H4 (cell line): ENCODE measurements at places on chromosomes 2 and 18. TPM values are rescaled to one million over a fixed set of nuclear protein-coding genes. Genes with fewer than 3 reads are reported as not detected.

POTEE gene
- total RNA-seq, result 0.31 and 1.6 TPM in 2 replicates

GRCh38 chr18:8303151-8303755 is 306.0 kb upstream of the RAB12 start:
- DNase-seq, result no peak

- DNase-seq, result no peak
Observed at GRCh38 chr2:239943571-239943970, 81.6 kb downstream of the NDUFA10 start.

DAW1 gene
- not detected in 2 replicates for total RNA-seq

DNA sequence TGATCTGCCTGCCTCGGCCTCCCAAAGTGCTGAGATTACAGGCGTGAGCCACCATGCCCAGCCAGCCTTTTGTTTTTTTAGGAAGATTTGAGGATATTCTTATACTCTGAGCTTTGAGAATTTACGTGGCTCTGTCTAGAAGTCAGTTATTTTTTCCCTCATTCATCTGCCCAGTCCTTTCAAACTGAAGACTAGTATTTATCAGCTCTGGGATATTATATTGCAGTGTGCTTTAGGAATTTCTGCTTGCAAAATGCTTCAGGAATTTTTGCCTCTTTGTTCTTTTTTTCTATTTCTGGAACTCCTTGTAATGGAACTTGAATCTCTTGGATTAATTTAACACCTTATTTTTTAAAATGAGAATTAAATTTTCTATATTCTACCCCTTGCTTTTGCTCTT is 22.6 kb downstream of the ACSL3 start:
- DNase-seq, result no peak

GRCh38 chr2:151922845-151923666 is 94.8 kb upstream of the ARL5A start:
- peak; percentile 23 for DNase-seq

GRCh38 chr18:75249672-75250470 is 39.3 kb downstream of the TSHZ1 start:
- DNase-seq, result no peak

DNA sequence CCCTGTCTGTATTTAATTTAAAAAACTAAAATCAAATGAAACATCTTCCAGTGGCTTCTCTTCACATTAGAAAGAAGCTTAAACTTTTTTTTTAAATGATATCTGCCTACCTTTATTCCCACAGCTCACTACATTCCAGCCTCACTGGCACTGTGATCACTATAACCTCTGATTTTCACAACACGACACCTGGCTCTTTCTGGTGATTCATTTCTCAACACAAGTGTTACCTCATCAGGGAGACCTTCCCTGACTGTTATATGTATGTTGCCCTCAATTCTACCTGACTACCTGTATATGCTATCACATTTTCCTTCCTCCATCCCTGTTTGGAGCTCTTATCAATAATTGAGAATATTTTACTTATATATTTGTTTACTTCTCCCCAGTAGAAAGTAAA is 76.6 kb downstream of the BAZ2B start:
- DNase-seq, result no peak

DNA sequence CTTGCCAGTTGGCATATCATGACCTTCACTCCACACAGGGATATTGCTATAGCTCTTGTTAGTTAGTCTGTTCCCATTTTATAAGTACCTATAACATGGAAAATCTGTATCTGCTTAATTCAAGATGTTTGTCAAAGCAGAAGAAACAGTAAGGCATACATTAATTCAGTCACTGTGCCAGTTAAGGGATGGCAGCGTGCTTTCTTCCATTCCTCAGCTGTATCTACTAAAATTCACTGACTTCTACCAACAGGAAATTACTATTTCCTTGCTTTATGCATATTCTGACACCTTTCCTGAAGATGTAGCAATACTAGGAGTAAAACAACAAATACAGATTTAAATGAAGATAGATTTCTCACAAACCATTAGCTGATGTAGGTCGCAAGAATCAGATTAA is 59.9 kb downstream of the RNF152 start:
- DNase-seq, result no peak

GRCh38 chr2:129699781-129700573 is 279.5 kb upstream of the RAB6C start:
- DNase-seq, result no peak

- DNase-seq, result no peak
Observed at GRCh38 chr2:191661097-191661924, 16.6 kb upstream of the NABP1 start.

AOX1 gene
- total RNA-seq, result 0.06 and 3.3 TPM in 2 replicates

GRCh38 chr2:236940916-236941520 is 144.7 kb upstream of the COPS8 start:
- DNase-seq, result no peak

DNA sequence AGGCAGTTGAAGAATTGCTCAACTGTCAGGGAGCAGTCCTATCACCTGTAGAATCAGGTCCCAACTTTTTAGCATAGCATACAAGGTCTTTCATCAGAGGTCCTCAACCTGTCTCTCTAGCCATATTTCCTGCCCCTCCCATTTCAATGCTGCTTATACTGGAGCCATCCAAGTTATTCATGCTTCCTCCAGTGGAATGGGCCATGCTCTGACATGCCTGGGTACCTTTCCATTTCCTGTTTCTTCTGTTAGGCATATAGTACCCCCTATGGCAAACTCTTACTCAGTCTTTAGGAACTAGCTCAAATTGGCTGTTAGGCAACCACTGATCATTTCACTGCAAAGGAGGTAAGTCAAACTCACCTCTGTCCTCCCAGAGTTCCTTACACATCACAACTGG is 51.0 kb upstream of the ABCA12 start:
- DNase-seq, result no peak

BARD1 gene
- total RNA-seq, result 11.9 and 13.2 TPM in 2 replicates

GRCh38 chr2:6924101-6924923 is 7.1 kb downstream of the RNF144A start:
- DNase-seq, result no peak

- no peak for DNase-seq
Observed at GRCh38 chr2:238231251-238231793, 8.5 kb downstream of the HES6 start.

- no peak for DNase-seq
Observed at GRCh38 chr2:74091391-74091790, 56.3 kb downstream of the BOLA3 start.
